ENCODE measurements at places on chromosomes 16 and 17. TPM values are rescaled to one million over a fixed set of nuclear protein-coding genes. Genes with fewer than 3 reads are reported as not detected.

The G6PC1 gene
- total RNA-seq, result not detected

The CCL17 gene
- total RNA-seq, result not detected

The ZNF263 gene
- total RNA-seq, result 40.1 TPM

The KREMEN2 gene
- 1.9 TPM for total RNA-seq

The ASPA gene
- total RNA-seq, result not detected

The SDR42E2 gene
- total RNA-seq, result not detected

The TRIM72 gene
- total RNA-seq, result 0.04 TPM

The KRT9 gene
- total RNA-seq, result not detected

The SLC35G6 gene
- total RNA-seq, result not detected

The NPIPB6 gene
- total RNA-seq, result 1.6 TPM

The ACAP1 gene
- 2.6 TPM for total RNA-seq

The CCDC78 gene
- 4.9 TPM for total RNA-seq

The CD300LD gene
- total RNA-seq, result not detected

The HBA2 gene
- 0.38 TPM for total RNA-seq

The TNFRSF17 gene
- total RNA-seq, result not detected

The SECTM1 gene
- 2.5 TPM for total RNA-seq

The CDH15 gene
- total RNA-seq, result 0.22 TPM

The HP gene
- total RNA-seq, result not detected

The TP53TG3 gene
- 0.28 TPM for total RNA-seq

The EFCAB13 gene
- 1.5 TPM for total RNA-seq

The RTN4RL1 gene
- 25.4 TPM for total RNA-seq

The ZNF821 gene
- total RNA-seq, result 3.7 TPM

The ABCA6 gene
- total RNA-seq, result 0.02 TPM

The KRT222 gene
- total RNA-seq, result 0.51 TPM

The PDPR gene
- 19.2 TPM for total RNA-seq

The ALOX12 gene
- not detected for total RNA-seq

Data from A549 treated with dexamethasone at 1 μM for 4 hours (cell line).